Inflammatory macrophage treated with lipopolysaccharide for 1 hour (primary cell): ENCODE measurements at places on chromosomes 6 and 20.

DNA sequence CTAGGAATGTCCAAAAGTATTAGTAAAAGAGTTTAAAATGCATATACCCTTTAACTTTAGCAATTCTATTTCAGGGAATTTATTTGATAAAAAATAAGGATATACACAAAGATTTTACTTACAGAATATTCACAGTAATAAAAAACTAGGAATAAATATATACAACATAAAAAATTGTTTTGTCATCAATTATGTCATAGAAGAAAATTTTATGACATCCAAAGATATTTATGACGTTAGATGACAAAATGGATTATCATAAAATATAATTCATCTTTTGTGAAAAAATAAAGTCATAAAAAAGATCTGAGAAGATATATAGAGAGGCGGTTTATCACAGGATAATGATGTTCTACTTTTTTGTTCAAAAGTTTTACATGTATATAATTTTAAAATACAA is 32.0 kb upstream of the TCF21 start:
- no peak for DNase-seq

- DNase-seq = no peak
Measured at GRCh38 chr6:5270093-5270680, 8.9 kb downstream of the FARS2 start.

DNA sequence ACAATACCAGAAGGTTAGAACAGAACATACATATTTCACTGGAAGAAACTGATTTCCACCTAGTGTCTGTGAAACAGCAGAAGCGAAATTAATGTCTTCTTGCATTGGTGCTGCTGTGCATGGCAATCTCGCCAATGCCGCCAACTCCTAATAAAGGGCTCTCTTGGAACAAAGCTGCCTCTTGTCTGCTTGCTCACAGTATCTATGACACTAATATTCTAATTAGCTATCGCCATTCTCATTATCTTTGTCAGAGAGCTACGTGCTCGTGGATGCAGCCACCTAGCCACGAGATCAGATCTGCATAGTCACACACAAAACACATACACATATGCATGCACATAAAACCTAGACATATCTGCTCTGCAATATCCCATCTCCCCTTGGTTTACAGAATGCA is 145.9 kb upstream of the OLIG3 start:
- no peak for DNase-seq

GRCh38 chr6:112881828-112882780 is 535.0 kb downstream of the RFPL4B start:
- no peak for DNase-seq

DNA sequence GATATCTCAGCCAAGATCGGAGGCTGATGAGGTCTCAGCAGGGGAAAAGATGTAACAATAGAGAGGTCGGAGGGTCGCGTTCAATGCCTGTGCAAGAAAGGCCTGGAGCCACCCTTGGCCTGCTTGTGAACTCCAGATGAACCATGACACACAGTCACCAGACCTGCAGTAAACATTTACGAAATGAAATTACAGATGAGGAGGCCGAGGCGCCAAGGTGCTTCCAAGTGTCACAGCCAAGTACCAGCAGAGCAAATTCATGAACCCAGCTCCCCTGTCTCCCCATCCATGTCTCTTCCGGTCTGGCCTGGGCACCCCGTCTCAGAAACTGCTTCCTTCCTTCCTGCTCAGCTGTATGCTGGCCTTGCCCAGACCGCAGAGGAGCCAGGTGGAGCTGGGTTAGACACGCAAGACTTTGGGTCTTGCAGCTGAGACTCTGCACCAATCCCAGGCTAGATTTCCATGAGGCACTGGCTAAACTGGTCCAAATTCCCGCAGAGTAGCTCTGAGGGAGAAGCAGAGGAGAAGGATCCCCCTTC is 48.1 kb downstream of the CHMP4B start:
- no peak for DNase-seq

- DNase-seq = no peak
Measured at GRCh38 chr6:112886415-112886814, 539.3 kb downstream of the RFPL4B start.

- no peak for DNase-seq
Measured at GRCh38 chr6:112227411-112227810, 27.0 kb downstream of the LAMA4 start.

GRCh38 chr6:144897441-144897921 is 612.3 kb downstream of the UTRN start:
- no peak for DNase-seq

- no peak for DNase-seq
Measured at GRCh38 chr6:2209226-2209809, 36.1 kb downstream of the GMDS start.
